ENCODE measurements at places on chromosomes 6 and 20.
A peak's percentile ranks its signal among the peaks of the same experiment; 100 is the strongest.

GRCh38 chr6:26420688-26421171 is 18.7 kb downstream of the BTN3A1 start:
- no peaks in the 10 kb centered on the region for H3K27me3 ChIP-seq
- H3K4me1 ChIP-seq: peaks cover 8% of the 10 kb centered on the region
- H3K27ac ChIP-seq: peak overlapping the region; percentile 43
- DNase-seq: no peak

DNA sequence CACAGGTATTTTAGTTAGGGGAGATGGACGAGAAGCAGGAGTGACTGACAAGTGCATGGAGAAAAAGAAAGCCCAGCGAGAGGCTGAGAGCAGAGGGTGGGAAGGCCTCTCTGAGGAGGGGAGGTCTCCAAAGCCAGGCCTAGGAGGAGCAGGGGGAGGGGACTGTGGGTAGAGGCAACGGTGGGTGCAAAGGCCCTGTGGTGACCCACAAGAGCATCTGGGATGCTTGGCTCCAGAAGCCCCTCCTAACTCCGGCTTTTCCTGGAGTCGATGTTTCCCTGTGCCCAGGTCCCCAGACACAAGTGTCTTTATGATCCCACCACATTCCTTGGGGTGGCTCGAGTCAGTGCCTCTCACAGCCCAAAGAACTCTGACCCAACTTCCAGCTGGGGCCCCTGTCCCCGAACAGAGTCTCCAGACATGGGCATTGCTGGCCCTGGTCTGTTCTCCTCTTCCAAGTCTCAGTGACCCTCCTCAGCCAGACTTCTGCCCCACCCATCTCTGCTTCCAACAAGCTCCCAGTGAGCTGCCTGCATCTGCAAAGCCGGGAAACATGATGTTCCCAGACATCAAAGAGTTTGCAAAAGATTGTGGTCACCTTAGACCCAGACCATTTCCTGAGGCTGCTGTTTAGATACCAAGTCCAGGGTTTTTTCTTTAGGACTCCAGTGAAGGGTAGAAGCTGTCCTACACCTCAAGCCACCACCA is 11.1 kb upstream of the BMP7 start:
- H3K4me1 ChIP-seq: peaks cover 8% of the 10 kb centered on the region
- H3K27ac ChIP-seq: no peak overlapping the region
- no peak for DNase-seq

DNA sequence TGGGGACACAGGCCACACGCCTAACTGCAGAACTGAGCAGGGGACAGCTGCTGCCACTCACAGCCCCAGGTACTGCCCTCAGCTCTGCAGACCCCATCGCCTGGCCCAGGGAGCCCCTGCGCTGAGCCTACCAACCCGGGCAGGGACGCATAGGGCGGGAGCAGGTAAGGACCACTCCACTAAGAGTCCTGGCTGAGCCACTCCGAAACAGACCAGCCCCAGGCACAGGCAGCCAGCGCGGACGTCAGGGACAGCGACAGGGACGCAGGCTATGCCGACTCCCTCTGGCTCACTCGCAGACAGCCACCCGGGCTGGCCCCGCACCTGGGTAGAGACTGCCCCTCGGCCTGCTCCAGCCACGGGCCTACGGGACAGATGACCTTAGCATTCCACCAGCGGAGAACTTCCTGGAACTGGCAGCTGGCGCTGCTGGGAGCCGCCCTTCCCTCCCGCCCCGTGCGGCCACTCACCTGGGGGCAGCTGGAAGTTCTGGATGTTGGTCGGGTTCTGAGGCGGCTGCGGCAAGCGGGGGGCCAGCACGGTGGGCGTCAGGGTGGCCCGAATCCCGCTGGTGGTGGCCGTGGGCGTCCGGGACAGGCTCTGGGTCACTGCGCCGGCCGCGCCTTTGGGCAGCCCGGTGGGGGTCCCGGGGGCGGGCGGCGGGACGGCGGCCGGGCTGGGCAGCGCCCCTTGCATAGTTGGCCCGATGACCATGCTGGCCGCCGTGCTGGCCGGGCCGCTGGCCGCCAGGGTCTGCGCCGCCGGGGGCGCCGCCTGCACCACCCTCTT is 1.5 kb downstream of the TAF4 start:
- peaks cover 13% of the 10 kb centered on the region for H3K4me1 ChIP-seq
- DNase-seq: no peak
- H3K36me3 ChIP-seq: no peaks in the 10 kb centered on the region

DNA sequence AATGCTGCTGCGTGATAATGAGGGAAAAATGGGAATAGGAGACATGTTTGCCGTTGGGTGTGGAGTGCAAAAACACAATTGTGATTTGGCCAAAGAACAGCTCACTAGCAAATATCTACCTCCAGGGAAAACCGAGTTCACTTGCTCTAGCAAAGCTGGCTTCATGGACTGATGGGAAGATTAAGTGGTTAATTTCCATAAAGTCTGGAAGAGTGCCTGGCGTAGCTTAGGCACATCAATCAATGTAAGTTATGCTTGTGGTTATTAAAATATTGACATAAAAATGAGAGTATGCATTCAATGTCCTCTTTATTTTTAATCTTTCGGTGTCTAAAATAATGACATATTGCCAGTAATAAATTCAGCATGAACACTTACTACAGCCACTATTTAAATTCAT is 267.5 kb downstream of the SMOC2 start:
- no peaks in the 10 kb centered on the region for H3K27me3 ChIP-seq
- H3K27ac ChIP-seq: no peak overlapping the region
- no peak for DNase-seq
- H3K4me3 ChIP-seq: no peak overlapping the region

- H3K4me3 ChIP-seq: no peak overlapping the region
- no peaks in the 10 kb centered on the region for H3K27me3 ChIP-seq
- DNase-seq: no peak
- peaks cover 28% of the 10 kb centered on the region for H3K4me1 ChIP-seq
Observed at GRCh38 chr6:158666628-158667359, 16.9 kb downstream of the SYTL3 start.

DNA sequence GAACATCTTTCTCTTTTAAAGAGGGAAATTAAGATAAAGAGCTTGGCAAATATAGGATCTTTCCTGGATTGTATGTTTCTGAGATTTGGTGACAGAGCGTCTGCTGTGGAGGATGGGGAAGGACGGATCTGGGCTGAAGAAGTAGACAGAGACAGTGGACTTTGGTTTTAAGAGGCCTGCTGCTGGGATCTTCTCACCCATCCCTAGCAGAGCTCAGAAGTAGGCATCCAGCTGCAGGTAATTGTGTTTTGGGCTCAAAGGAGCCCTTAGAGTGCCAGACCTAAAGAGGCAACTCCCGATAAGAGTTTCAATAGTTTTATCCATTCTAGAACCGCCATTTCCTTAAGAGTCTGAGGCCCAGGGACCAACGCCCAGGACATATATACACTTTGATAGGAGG is 20.8 kb downstream of the LAMA2 start:
- H3K36me3 ChIP-seq: no peaks in the 10 kb centered on the region
- no peak for DNase-seq
- no peaks in the 10 kb centered on the region for H3K27me3 ChIP-seq
- no peaks in the 10 kb centered on the region for H3K4me1 ChIP-seq

DNA sequence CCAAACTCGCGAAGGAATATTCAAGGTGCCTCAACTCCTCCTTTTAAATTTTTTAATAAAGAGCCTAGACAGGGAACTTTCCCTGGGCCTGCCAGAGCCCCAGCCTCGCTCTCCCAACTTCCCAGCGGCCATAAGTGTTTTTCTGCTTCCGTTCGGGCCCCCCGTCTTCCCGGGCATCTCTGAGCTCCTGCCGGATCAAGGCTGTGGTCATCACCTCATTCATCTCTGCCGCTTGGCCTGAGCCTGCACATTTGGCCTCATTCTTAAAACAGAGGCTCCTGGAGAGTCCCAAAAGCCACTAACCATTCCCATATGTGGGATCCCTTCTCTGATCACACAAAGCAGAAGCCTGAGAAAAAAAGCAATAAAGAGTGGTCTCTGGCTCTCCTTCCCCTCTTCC is 969.1 kb upstream of the DEFB115 start:
- no peaks in the 10 kb centered on the region for H3K27me3 ChIP-seq
- no peak for DNase-seq
- no peak overlapping the region for H3K27ac ChIP-seq
- H3K36me3 ChIP-seq: no peaks in the 10 kb centered on the region

GRCh38 chr6:75747152-75747992 is 1.7 kb upstream of the MYO6 start:
- H3K4me3 ChIP-seq: no peak overlapping the region
- H3K4me1 ChIP-seq: peaks cover 20% of the 10 kb centered on the region
- H3K27me3 ChIP-seq: no peaks in the 10 kb centered on the region
- no peaks in the 10 kb centered on the region for H3K36me3 ChIP-seq
- no peak for DNase-seq
- no peak overlapping the region for H3K27ac ChIP-seq

DNA sequence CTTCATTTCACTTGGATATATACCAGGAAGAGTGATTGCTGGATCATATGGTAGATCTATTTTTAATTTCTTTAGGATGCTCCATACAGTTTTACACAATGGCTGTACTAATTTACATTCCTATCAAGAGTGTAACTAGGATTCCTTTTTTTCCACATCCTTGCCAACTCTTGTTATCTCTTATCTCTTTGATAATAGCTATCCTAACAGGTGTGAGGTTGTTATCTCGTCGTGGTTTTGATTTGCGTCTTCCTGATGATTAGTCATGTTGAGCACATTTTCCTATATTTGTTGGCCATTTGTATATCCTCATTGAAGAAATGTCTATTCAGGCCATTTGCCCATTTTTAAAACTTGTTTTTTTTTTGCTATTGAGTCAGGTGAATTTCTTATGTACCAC is 552.4 kb downstream of the RFPL4B start:
- H3K4me3 ChIP-seq: no peak overlapping the region
- H3K4me1 ChIP-seq: peaks cover 3% of the 10 kb centered on the region
- no peak for DNase-seq
- no peaks in the 10 kb centered on the region for H3K27me3 ChIP-seq
- no peaks in the 10 kb centered on the region for H3K36me3 ChIP-seq
- no peak overlapping the region for H3K27ac ChIP-seq

- H3K4me1 ChIP-seq: no peaks in the 10 kb centered on the region
- no peak overlapping the region for H3K27ac ChIP-seq
- H3K36me3 ChIP-seq: peaks cover 17% of the 10 kb centered on the region
- H3K4me3 ChIP-seq: no peak overlapping the region
- H3K27me3 ChIP-seq: no peaks in the 10 kb centered on the region
Observed at GRCh38 chr6:82176616-82177015, 70.9 kb downstream of the IBTK start.

DNA sequence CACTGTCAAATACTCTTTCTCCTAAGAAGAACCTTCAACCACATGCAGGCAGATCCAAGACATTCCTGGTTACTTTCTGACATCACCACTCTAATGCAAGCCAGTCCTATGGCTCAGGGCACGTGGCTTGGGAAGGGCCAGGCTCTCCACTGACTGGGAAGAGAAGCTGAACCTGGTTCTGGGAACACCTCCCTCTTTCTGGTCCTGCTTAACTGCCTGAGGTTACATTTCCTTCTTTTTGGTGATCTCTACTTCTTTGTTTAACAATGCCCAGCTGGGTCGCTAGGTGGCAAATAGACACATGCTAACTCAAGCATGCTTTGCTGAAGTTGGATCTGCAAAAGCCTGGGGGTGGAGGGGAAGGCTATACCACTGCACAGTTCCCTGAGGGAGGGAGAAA is 249.8 kb downstream of the GMDS start:
- peaks cover 4% of the 10 kb centered on the region for H3K4me1 ChIP-seq
- H3K4me3 ChIP-seq: no peak overlapping the region
- no peaks in the 10 kb centered on the region for H3K36me3 ChIP-seq
- H3K27me3 ChIP-seq: no peaks in the 10 kb centered on the region

GRCh38 chr6:84785671-84786070 is 21.3 kb upstream of the TBX18 start:
- no peaks in the 10 kb centered on the region for H3K4me1 ChIP-seq
- no peak overlapping the region for H3K4me3 ChIP-seq
- H3K27ac ChIP-seq: no peak overlapping the region
- no peaks in the 10 kb centered on the region for H3K36me3 ChIP-seq
- no peaks in the 10 kb centered on the region for H3K27me3 ChIP-seq
- no peak for DNase-seq

GRCh38 chr20:19758501-19759331 is 658 bp downstream of the RIN2 start:
- H3K36me3 ChIP-seq: no peaks in the 10 kb centered on the region
- no peak for DNase-seq
- H3K27ac ChIP-seq: peak overlapping the region; percentile 14
- H3K4me3 ChIP-seq: peak overlapping the region; percentile 76
- H3K4me1 ChIP-seq: peaks cover 14% of the 10 kb centered on the region

DNA sequence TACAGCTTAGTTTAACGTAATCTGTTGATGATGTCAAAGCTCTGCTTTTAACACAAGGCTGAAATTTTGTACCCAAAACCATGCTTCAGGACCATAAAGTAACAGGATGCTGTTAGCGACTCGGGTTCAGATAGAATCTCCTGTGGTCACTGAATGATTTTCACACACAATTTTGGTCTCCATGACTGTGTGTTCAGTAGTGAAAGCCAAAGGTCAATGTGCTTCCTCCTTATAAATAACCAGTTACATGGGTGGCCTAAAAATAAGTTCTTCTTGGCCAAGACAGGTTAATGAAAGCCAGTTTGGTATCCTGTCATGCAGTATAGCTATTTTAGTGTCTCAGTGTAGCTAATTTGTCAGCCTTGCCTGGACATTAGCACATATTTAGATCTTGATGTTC is 19.1 kb upstream of the LOC128125822 start:
- H3K27me3 ChIP-seq: no peaks in the 10 kb centered on the region
- H3K36me3 ChIP-seq: no peaks in the 10 kb centered on the region
- peaks cover 27% of the 10 kb centered on the region for H3K4me1 ChIP-seq
- H3K27ac ChIP-seq: no peak overlapping the region

- no peaks in the 10 kb centered on the region for H3K4me1 ChIP-seq
- no peak overlapping the region for H3K4me3 ChIP-seq
- no peaks in the 10 kb centered on the region for H3K27me3 ChIP-seq
- DNase-seq: no peak
- no peaks in the 10 kb centered on the region for H3K36me3 ChIP-seq
Observed at GRCh38 chr20:10357061-10357708, 76.8 kb downstream of the MKKS start.

GRCh38 chr6:31558631-31559500 is 11.5 kb downstream of the NFKBIL1 start:
- H3K36me3 ChIP-seq: peaks cover 17% of the 10 kb centered on the region
- H3K4me1 ChIP-seq: peaks cover 12% of the 10 kb centered on the region
- no peak for DNase-seq
- H3K27me3 ChIP-seq: no peaks in the 10 kb centered on the region

All from keratinocyte (primary cell).